AG04449 (cell line): ENCODE measurements at places on chromosomes 7 and 10.

DNA sequence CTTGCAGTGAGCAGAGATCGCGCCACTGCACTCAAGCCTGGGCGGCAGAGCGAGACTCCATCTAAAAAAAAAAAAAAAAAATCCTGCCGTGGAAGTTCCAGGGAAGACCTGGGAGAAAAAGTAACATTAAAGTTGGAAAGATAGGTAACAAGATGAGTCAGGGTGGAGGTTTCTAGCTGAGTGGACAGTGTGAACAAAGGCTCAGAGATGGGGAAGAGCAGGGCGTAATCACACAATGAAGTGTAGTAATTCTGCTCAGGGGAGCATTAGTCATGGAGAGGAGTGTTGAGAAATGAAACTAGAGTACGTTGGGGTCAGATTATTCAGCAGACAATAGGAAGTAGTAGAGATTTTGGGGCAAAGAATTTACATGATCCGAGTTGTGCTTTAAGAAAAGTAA, 21.6 kb upstream of the WASL start:
- DNase-seq = no peak

DNA sequence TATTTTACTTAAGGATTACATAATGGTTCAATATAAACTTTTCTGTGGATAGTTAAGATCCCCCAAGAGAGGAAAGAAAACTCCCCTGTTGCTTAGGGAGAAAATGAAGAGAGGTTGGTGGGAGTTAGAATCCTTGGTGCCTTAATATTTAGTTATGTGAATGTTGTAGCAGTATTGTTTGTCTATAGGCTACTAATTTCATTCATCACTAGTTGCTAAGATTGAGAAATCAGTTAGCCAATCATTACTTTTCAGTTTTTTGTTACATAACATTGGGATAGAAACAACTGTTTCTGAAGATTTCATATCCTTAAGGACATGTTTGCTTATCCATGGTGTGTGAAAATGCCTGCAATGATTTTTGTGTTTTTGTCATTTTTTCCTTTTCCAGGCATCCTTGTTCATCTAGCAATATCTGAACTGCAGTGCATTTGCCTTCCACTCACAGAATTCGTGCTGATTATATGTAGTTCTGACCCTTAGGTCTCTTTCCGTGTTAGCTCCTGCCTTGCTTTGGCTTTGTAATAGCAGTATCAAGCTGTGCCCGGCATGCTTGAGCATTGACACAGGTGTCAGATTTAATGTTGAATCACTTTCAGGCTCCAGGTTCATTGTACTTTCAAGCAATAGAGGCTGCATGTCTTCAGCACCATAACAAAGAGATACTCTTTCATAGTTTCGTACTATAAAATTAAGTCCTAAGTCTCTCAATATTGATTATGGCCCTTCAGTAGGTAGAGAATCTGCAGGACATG, 85.0 kb downstream of the PODXL start:
- DNase-seq = no peak

DNA sequence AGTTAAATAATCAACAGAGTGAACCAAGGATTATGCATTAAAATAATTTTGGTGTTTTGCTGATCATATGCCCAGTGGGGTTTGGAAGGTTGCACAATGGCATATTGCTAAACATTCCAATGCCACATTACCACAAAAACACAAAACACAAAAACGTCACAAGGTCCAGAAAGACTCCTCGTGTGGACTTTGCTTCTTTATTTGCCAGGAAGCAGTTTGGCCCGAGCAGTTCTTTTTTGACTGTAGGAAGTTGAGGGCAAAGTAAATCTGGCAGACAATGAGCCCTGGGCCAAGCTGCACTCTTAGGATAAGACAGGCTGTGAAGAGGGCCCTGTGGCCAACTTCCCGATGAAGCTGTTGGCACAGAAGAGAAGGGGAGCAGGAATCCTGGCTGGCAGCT, 39.2 kb upstream of the SLC35B4 start:
- DNase-seq = no peak

DNA sequence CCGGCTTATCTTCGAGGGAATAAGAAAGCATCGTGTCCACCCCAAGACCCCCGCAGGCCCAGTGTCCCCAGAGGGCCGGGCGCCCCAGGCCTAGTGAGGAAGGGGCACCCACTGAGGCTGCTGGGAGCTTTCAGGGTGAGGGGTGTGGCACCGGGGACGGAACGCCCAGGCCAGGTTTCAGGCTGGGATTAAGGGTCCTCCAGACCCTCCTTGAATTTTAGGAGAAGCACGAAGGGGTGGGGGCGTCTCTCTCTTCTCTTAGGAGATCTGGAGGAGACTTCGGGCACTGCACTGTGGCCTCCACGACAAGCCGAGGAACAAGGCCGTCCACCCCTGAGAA, 96.8 kb downstream of the PDGFA start:
- no peak for DNase-seq

GRCh38 chr10:51422311-51423120, 276.9 kb downstream of the CSTF2T start:
- DNase-seq = peak; percentile 19

- DNase-seq = no peak
Observed at GRCh38 chr7:100153708-100154535, 4.6 kb downstream of the TRAPPC14 start.

DNA sequence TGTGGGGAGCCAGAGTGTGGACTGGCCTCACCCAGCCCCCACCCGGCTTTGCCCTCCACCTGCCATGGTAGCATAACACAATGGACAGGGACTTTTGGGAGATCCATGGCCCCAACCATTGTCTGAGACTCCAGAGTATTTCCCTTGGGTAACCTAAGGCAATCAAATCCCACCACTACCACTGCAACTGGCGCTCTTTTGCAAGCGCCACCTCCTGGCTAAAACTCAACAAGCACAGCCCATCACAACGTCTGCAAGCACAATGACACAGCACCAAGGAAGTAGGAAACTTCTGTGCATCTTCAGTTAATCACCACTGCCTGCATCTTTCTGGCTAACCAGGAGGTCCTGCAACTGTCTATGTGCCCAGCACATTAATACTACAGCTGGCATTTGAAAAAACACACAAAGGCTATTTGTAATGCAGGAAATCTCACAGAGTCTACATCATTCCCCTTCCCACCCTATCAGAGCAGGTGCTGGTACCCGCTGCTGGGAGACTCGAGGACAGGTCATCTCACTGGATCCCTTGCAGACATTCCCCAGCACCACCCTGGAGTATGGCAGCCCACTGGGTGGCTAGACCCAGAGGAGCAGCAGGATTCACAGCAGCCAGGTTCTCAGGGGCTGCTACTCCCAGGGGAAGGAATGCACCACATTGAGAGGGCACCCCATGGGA, 27.7 kb downstream of the ANKRD26 start:
- no peak for DNase-seq

- no peak for DNase-seq
Observed at GRCh38 chr7:146096994-146097393, 19.6 kb upstream of the CNTNAP2 start.

GRCh38 chr7:120981888-120982615, 6.5 kb upstream of the CPED1 start:
- DNase-seq = no peak
